ENCODE measurements at places on chromosomes 7 and 10.

DNA sequence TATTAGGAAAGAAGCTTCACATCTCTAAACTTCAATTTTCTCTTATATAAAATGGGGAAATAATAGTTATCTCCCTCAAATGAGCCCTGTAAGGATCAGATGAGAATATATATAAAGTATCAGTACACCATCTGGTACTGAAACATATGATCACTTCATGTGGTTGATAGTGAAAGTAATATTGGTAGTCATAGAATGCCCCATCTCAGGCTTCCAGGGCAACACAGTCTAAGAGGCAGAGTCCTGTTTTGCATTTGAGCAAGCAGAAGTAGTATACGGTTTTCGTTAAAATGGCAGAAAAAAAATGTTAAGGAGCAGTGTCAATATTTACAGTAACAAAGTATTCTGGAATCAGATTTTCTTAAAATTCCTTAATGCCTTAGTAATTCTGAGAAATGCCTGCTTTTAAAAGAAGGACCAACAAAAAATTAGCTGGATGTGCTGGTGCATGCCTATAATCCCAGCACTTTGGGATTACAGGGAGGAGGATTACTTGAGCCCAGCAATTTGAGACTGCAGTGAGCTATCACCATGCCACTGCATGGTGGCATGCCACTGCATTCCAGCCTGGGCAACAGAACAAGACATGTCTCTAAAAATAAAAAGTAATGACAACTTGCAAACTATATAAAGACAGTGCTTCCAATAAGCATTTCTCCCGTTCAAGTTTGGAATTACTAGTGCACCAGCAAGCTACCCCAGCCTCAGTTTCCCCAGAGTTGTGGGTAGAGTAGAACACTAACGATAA is 19.8 kb downstream of the KBTBD2 start:
- DNase-seq = no peak

- DNase-seq = peak; percentile 55
These were observed 608 bp downstream of the HHEX start for GRCh38 chr10:92690211-92690914.

DNA sequence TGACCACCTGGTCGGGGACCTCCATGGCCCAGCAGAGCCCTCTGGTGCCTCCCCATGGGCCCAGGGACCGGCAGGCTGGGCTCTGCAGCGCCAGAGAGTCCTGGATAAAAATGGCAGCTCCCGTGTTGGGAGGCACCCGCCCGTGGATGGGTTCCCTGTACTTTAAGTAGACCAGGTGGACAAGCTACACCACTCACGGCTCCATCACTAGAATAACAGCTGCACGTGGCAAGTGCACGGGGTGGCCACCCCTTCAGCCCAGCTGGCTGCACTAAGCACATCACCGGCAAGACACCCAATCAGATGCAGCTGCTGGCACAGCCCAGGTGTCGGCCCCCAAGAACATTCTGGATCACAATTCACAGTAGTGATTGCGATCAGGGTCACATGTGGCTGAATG is 69.8 kb downstream of the DIP2C start:
- DNase-seq = no peak

DNA sequence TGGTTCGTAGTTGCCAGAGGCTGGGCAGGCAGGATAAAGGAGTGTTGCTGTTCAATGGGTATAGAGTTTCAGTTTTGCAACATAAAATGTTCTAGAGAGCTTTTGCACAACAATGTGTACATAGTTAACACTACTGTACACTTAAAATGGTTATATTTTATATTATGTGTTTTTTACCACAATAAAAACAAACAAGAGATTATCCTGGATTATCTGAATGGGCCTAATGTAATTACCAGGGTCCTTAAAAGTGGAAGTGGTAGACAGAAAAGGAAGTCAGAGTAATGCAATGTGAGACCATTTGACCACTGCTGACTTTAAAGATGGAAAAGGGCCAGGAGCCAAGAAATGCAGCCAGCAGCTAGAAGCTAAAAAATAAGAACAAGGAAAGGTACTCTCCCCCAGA is 159.7 kb downstream of the SGMS1 start:
- DNase-seq = no peak

DNA sequence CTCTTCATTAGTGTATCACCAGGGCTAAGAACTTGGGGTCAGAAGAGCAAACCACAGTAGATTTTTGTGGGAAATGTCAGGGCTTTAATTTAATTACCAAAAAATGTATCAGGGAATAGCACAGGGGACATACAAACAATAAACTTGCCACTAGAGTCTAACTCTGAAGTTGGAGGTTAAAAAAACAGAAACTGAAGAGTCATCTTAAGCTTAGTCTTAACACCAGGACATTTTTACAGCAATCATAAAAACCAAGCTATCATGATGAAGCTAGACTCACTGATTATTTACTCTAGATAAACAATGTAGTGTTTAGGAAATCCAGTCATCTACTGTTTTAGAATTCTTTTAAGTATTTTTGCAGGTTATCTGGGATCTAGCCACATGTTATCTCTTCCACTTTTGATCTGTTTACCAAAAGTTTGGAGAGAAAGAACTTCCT is 48.4 kb upstream of the GLI3 start:
- no peak for DNase-seq

DNA sequence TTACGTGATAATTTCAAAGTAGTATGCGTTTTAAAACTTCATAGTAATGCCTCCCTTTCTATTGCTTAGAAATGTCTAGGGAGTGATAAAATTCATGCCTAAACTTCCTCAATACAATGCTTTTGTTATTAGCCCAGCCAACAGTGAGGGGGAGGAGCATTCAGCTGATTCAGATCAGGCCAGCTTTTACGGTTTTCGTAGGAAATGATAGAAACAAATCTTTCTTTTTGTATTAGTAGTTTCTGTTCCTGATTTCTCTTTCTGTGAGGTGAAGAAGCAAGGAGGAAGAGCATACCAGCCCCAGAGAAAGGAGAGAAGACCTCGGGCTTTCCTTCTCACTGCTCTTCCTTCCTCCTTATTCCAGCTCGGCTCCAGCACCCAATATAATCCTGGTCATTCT is 35.2 kb upstream of the ITPRID1 start:
- no peak for DNase-seq

DNA sequence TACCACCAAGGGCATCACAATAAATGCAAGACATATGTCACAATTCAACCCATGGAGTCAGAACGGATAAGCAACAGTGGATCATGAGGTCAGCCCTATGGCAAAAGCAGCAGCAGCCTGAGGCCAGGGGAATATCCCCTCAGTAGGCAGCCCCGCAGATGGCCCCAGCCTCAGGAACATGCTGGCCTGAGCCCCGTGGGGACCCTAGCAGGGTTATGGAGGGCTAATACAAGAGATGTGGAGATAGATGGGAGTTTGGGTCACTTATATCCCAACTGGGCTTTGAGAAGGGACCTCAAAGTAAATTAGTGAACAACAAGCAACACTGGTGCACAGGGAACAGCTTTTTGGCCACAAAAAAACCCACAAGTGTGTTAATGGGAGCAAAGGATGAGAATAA is 9.1 kb downstream of the TMEM72 start:
- no peak for DNase-seq

DNA sequence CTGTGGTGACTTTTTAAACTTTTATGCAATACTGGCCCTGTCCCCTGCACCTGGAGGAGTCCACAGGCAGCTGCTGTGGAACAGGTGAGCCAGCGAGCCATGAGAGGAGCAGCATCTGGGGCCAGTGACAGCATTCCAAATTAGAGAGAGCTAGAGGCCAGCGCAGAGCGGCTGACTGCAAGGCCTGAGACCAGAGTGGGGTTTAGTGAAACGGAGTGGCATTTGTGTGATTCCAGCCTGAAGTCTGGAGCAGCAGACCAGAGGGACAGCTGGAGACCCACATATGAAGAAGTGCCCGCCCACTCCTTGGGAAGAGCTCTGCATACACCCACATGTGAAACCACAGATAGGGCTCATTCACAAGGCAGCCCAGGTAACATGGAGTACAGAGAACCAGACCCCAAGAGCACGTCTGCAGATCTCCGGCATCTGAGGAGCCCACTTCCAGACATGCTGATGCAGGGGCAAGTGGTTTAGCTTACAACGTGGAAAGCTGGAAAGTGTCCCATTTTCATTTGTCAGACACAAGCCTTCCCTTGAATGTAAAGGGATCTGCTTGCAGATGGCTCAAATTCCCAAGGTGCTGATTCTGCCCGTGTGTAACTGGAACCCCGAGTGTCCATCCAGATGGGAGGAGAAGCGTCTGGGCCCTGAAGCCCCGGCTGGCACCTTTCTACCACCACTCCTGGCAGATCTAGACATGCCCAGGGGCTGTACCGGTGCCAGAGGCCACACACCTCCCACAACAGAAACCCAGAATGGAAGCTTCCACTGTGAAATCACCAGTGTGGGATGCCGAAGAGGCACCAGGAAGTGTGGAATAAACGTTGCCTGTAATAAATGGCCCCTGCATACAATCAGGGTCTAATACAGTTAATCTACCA is 256.0 kb upstream of the TCERG1L start:
- DNase-seq = no peak

GRCh38 chr10:77293773-77294172 is 343.8 kb downstream of the KCNMA1 start:
- DNase-seq = no peak

DNA sequence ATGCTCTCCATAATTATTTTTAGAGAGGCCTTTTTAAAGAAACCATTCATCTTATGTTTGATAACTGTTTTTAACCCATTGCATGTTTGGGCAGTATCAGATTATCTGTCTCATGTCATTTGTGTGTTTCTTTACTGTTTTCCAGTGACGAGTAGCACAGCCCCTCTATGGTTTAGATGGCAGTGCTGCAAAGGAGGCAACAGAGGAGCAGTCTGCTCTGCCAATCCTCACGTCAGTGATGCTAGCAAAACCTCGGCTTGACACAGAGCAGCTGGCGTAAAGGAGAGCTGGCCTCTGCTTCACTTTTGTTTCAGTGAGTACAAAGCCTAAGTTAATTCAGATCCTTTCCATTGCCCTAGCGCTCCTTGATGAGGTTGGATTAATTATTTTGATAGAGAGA is 80.4 kb upstream of the GARIN1A start:
- DNase-seq = no peak

DNA sequence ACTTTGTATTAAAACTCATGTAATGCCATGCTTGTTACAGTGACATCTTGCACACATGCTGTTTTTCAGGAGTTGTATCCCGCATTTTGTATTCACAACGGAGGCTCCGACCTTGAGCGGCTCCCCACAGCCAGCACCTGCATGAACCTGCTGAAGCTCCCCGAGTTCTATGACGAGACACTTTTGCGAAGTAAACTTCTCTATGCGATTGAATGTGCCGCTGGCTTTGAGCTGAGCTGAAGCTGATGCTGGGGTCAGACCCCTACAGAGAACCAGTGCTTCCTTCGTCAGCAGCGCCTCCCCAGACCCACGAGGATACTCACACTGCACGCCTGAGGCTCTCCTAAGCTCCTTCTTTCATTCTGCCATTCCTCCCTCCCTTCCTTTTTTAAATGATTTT is 69.3 kb upstream of the DNAJB6 start:
- no peak for DNase-seq

DNA sequence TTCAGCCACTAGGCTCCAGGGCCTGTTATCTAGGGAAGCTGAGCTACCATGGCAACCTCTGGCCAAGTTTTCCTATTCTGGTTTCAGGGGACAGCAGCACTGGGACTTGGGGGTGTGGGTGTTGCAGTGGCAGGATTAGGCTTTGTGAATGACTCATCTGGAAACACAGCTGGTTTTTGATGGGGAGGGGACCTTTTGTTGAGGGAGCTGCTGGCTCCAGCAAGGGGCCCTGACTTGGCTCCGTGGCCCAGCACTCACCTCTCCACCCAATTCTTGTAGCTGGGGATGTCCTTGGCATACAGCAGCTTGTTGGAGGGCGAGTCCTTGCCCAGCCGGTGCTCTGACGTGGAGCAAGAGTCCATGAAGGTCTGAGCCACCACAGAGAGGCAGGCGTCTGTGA is 435.9 kb downstream of the PLXNA4 start:
- no peak for DNase-seq

DNA sequence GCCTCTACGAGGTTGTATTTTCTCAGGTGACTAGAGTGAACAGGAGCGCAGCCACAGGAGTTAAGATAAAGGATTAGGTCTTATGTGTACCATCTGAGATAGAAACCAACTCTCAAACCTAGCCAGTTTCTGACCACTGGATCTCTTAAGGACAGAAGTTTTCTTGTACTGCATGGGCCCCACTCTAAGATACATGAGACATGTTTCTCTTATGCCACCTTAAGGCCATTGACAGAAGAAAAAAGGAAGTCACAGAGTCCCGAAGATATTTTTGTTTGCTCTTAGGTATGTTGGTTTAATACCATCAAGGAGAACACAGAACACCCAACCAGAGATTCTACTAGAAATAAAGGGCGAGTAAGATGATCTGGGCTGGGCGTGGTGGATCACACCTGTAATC is 335.8 kb downstream of the FRMD4A start:
- DNase-seq = no peak

GRCh38 chr7:11478882-11479281 is 353.1 kb downstream of the THSD7A start:
- DNase-seq = no peak

DNA sequence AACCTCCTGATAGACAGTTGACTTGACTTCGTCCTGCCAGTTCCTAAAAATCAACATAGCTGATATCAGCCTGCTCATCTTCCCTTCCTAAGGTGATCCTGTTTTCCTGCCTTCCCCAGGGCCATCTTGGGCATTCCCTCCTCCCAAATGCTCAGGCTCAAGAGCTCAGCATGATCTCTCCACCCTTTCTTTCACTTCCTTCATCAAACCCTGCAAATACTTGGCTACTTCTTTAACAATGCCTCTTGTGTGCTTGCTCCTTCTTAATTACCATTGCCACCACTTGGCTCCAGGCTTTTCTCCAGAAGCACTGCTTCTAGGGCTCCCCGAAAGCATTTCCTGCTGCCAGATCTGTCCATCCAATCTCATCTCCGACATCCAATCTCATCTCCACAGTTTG is 7.3 kb downstream of the FSCN3 start:
- DNase-seq = no peak

DNA sequence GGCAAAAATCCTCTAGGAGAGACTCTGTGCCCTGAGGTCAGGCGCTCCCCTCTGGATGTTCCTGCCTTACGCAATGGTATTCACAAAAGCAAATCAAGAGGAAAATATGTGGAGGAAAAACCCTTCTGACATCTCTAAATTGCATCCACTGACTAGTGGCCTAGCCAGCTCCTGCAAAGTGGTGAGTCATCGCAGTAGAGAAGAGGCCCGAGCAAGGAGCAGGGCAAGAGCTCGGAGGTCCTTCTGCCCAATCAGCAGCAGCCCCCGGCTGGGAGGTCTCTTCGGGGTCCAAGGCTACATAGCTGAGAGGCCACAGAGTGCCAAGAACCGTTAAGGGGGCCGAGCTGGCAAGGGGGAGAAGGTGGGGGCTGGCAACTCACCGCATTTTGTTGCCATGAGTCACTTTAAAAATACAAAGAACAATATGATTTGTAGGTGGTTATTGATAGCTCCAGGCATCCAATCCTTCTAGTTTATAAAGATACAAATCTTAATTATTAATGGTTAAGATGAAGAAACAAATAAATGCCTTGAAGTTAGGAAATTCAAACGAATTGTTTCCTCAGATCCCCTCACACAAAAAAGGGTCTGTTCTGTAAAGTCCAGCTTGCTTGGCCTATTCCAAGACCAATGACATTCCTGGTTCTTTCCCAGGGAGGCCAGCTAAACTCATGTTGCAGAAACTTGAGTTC is 161.6 kb downstream of the PKD1L1 start:
- no peak for DNase-seq
